Anterior cingulate cortex (tissue), 58 donors: ENCODE measurements at places on chromosomes 7 and 10.

- DNase-seq: no peak
Observed at GRCh38 chr10:36534471-36535002, 590.9 kb upstream of the ANKRD30A start.

GRCh38 chr7:26293569-26294308 is 2.1 kb downstream of the SNX10 start:
- no peak for DNase-seq

DNA sequence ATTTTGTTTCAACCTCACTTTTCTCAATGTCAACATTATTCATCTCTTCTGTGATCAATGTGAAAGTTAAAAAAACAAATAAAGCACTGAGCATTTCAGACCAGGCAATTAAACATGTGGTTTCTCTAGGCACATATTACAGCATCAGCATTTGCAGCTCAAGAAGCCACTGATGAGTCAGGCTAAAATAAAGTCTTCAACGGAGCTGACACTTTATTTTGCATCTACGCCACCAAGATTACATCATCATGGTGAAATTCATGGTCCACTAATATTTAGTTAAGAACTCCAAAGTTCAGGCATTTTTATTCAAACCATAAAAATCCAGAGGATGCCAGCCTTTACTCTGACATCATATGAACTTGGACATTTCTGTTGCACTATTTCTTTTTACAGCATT is 33.0 kb downstream of the MAGI2 start:
- DNase-seq: no peak

DNA sequence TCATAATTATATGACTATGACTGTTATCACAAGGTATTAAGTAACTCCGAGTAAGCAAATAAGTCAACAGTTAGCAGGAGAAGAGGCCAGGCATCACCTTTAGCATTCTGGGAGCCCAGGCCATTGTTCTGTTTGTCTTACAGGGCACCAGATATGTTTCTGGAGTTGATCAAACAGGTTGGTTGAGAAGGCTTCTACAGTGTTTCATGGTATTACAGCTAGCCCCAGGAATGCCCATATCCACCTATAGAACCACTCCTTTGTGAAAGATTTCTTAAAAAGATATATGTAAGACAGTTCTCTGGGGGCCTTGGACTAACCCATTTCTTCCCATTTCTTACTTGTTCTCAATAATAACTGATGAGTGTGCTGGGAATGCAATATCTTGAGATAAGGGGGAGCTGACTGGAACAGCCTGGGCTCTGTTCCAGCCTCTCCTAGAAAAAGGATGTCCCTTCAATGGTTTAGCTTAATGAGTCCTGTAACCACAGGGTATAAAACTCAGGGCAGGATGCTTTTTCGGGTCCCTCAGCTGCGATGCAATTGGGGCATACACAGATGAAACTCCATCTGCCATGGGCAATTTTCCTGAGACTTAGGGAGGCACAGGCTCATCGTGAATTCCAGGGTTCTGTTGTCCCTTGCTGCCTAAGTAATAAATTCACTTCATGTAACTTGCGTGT is 286.4 kb downstream of the BAMBI start:
- no peak for DNase-seq

DNA sequence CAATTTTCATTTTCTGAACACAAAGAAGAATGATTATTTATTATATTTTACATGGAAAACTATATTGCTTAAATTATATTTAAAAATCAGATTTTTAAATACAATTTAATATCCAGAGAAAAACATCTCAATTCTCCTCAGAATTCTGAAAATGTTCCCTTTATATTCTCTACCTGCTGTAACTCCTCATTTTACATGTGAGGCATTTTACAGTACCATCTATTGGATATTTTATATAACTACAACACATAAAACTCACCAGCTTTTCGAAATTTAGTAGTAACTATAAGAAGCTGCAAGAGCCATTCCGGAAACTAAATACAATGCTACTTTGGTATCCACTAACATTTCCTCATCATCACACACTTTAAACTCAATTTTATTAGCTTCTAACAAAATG is 264.6 kb downstream of the DGKB start:
- DNase-seq: no peak
